ENCODE measurements at places on chromosomes 1 and 21. TPM values are rescaled to one million over a fixed set of nuclear protein-coding genes. Genes with fewer than 3 reads are reported as not detected.

The HCRTR1 gene
- not detected for total RNA-seq

The RNU1-2 gene
- total RNA-seq = under 0.01 TPM

The SLC45A1 gene
- 0.14 TPM for total RNA-seq

The NTNG1 gene
- total RNA-seq = 1.3 TPM

The LCE2C gene
- not detected for total RNA-seq

The CNR2 gene
- not detected for total RNA-seq

The GCSAML gene
- total RNA-seq = not detected

The NR5A2 gene
- total RNA-seq = not detected
